ENCODE measurements at places on chromosomes 16 and 17. TPM values are rescaled to one million over a fixed set of nuclear protein-coding genes. Genes with fewer than 3 reads are reported as not detected.

MXRA7 gene
- total RNA-seq, result 53.7 TPM

GRCh38 chr17:50043290-50044148 is 12.4 kb upstream of the ITGA3 start:
- H3K27me3 ChIP-seq, result peaks cover 3% of the 10 kb centered on the region
- DNase-seq, result no peak
- H3K36me3 ChIP-seq, result no peaks in the 10 kb centered on the region
- H3K4me1 ChIP-seq, result peaks cover 12% of the 10 kb centered on the region
- H3K4me3 ChIP-seq, result no peak overlapping the region

CCDC200 gene
- not detected for total RNA-seq

DNA sequence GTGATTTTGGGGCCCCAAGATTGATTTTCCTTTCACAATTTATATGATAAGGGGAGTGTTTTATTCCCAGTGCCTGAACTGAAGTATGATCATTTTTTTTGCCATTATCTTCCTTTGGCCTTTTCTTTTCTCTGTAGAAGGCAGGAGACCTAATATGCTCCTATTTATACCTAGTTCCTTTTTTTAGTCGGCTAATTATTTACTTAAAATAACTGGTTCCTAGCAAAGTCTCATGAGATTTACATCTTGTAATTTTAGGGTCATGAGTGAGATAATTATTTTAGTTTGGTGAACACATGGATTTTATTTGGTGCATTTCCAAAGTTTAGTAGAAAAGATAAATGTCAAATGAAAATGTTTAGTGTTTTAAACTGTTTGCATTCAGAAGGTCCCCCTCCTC is 24.8 kb downstream of the SEC14L1 start:
- H3K27me3 ChIP-seq, result no peaks in the 10 kb centered on the region
- H3K4me3 ChIP-seq, result no peak overlapping the region
- no peak for DNase-seq
- H3K36me3 ChIP-seq, result peaks cover 27% of the 10 kb centered on the region
- H3K27ac ChIP-seq, result peak overlapping the region; percentile 73
- H3K4me1 ChIP-seq, result peaks cover 60% of the 10 kb centered on the region

PIK3R5 gene
- 5.9 TPM for total RNA-seq

GRCh38 chr16:5918567-5919130 is 821.1 kb upstream of the EEF2KMT start:
- H3K4me3 ChIP-seq, result no peak overlapping the region
- no peak for DNase-seq
- no peak overlapping the region for H3K27ac ChIP-seq
- H3K4me1 ChIP-seq, result no peaks in the 10 kb centered on the region

- H3K27ac ChIP-seq, result no peak overlapping the region
- H3K4me1 ChIP-seq, result peaks cover 8% of the 10 kb centered on the region
- no peak overlapping the region for H3K4me3 ChIP-seq
- no peaks in the 10 kb centered on the region for H3K27me3 ChIP-seq
These were observed 11.7 kb upstream of the ATP2C2 start for GRCh38 chr16:84356591-84357116.

MT4 gene
- not detected for total RNA-seq

CACNG3 gene
- not detected for total RNA-seq

GRCh38 chr16:561957-562938 is 2.1 kb downstream of the PRR35 start:
- DNase-seq, result no peak
- H3K4me3 ChIP-seq, result no peak overlapping the region
- H3K27ac ChIP-seq, result peak overlapping the region; percentile 9
- no peaks in the 10 kb centered on the region for H3K36me3 ChIP-seq

DNA sequence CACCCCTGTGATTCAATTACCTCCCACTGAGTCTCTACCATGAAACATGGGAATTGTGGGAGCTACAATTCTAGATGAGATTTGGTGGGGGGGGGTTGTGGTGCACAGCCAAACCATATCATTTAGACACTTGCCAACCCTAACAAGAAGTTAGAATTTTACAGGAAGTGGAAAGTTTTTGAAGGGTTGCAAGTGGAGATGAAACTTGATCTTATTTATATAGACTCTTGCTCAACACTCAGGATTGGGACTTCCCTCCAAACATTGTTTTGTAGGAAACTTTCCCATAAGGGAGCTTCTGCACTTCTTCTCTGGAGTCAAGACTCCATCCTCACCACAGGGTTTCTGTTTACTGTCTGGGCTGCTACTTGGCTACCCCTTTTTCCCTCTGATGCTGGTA is 266.7 kb upstream of the CDH11 start:
- no peaks in the 10 kb centered on the region for H3K27me3 ChIP-seq
- no peak overlapping the region for H3K4me3 ChIP-seq
- no peak overlapping the region for H3K27ac ChIP-seq
- DNase-seq, result no peak
- peaks cover 3% of the 10 kb centered on the region for H3K4me1 ChIP-seq

CHD9 gene
- 29.8 TPM for total RNA-seq

- no peak overlapping the region for H3K27ac ChIP-seq
- H3K4me1 ChIP-seq, result no peaks in the 10 kb centered on the region
- no peaks in the 10 kb centered on the region for H3K27me3 ChIP-seq
- H3K4me3 ChIP-seq, result no peak overlapping the region
- DNase-seq, result no peak
- H3K36me3 ChIP-seq, result peaks cover 38% of the 10 kb centered on the region
These were observed 47.5 kb downstream of the OR1D5 start for GRCh38 chr17:3015890-3016289.

PDILT gene
- not detected for total RNA-seq

DNA sequence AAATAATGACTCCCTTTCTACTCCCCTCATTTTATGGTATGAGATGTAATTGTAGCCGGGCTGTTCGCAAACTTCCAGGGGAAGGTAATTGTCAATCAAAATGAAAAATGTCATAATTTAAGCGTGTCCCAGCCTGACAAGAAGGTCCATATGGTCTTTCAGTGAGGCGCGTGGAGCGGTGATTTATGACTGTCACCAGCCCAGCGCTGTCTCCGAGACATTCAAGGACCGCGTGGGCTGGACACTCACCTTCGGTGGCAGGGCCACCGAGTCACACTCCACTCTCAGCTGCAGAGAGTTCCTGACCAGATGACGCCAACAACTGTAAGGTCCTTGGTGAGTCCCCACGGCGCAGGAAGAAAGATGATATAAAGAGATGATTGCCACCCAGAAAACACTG is 157.7 kb upstream of the TNRC6C start:
- no peaks in the 10 kb centered on the region for H3K36me3 ChIP-seq
- H3K4me1 ChIP-seq, result peaks cover 61% of the 10 kb centered on the region
- peaks cover 45% of the 10 kb centered on the region for H3K27me3 ChIP-seq
- no peak overlapping the region for H3K27ac ChIP-seq

- H3K4me1 ChIP-seq, result no peaks in the 10 kb centered on the region
- no peak overlapping the region for H3K4me3 ChIP-seq
- H3K27ac ChIP-seq, result no peak overlapping the region
- no peak for DNase-seq
These were observed 568 bp upstream of the CCDC154 start for GRCh38 chr16:1444730-1445517.

GRCh38 chr16:17408955-17409441 is 61.8 kb downstream of the XYLT1 start:
- H3K27ac ChIP-seq, result peak overlapping the region; percentile 82
- H3K27me3 ChIP-seq, result no peaks in the 10 kb centered on the region
- H3K4me3 ChIP-seq, result no peak overlapping the region

GRCh38 chr17:8710813-8711212 is 33.8 kb downstream of the CCDC42 start:
- H3K27ac ChIP-seq, result no peak overlapping the region
- H3K4me1 ChIP-seq, result no peaks in the 10 kb centered on the region
- H3K4me3 ChIP-seq, result no peak overlapping the region
- H3K36me3 ChIP-seq, result no peaks in the 10 kb centered on the region

- H3K36me3 ChIP-seq, result no peaks in the 10 kb centered on the region
- H3K27me3 ChIP-seq, result no peaks in the 10 kb centered on the region
- no peak overlapping the region for H3K4me3 ChIP-seq
These were observed 28.2 kb upstream of the ACSF3 start for GRCh38 chr16:89065458-89065822.

- peaks cover 15% of the 10 kb centered on the region for H3K4me1 ChIP-seq
- H3K27ac ChIP-seq, result no peak overlapping the region
- no peaks in the 10 kb centered on the region for H3K27me3 ChIP-seq
These were observed 2.6 kb downstream of the ERI2 start for GRCh38 chr16:20803561-20804214.

BCO1 gene
- total RNA-seq, result 0.23 TPM

- peaks cover 14% of the 10 kb centered on the region for H3K4me1 ChIP-seq
- peaks cover 22% of the 10 kb centered on the region for H3K27me3 ChIP-seq
- no peak for DNase-seq
These were observed 15.2 kb upstream of the BHLHA9 start for GRCh38 chr17:1255041-1255440.

MPO gene
- total RNA-seq, result not detected

DNA sequence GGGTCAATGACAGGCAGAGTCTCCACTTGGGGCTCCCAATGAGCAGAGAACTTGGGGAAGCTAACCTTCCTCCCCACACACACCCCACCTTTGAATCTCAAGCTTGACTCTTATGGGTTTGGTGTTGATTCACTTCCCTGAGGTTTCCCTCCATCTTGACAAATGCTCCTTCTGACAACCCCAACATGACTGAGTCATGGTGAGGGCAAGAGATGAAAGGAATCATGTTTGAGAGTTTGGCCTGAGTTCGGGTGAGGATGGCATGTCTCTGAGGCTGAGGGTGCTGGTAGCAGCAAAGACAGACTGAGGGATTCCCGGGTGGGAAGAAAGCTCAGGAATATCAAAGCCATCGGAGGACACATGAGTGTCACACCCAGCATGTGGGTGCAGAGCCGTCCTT is 18.7 kb downstream of the KRT9 start:
- peaks cover 12% of the 10 kb centered on the region for H3K4me1 ChIP-seq
- peaks cover 3% of the 10 kb centered on the region for H3K27me3 ChIP-seq
- H3K27ac ChIP-seq, result no peak overlapping the region
- no peak for DNase-seq
- no peak overlapping the region for H3K4me3 ChIP-seq

NOG gene
- 1.1 TPM for total RNA-seq

GRCh38 chr16:54867302-54867832 is 63.3 kb upstream of the IRX5 start:
- H3K27me3 ChIP-seq, result no peaks in the 10 kb centered on the region
- no peak overlapping the region for H3K4me3 ChIP-seq
- 0 out of 2 replicates have a peak, but pooled peaks cover 6% of the 10 kb centered on the region for H3K4me1 ChIP-seq

KRT20 gene
- total RNA-seq, result 0.21 TPM

GRCh38 chr16:9092978-9093344 is 1.5 kb downstream of the HAPSTR1 start:
- peaks cover 44% of the 10 kb centered on the region for H3K36me3 ChIP-seq
- peak overlapping the region; percentile 100 for H3K4me3 ChIP-seq
- no peaks in the 10 kb centered on the region for H3K27me3 ChIP-seq
- peak overlapping the region; percentile 98 for H3K27ac ChIP-seq
- peak; percentile 42 for DNase-seq
- H3K4me1 ChIP-seq, result peaks cover 42% of the 10 kb centered on the region

KCTD19 gene
- total RNA-seq, result 1.1 TPM

FLYWCH1 gene
- total RNA-seq, result 27.2 TPM

GRCh38 chr16:49547448-49547847 is 173.8 kb downstream of the C16orf78 start:
- DNase-seq, result no peak
- H3K27me3 ChIP-seq, result no peaks in the 10 kb centered on the region
- H3K27ac ChIP-seq, result no peak overlapping the region
- H3K4me3 ChIP-seq, result no peak overlapping the region
- peaks cover 61% of the 10 kb centered on the region for H3K4me1 ChIP-seq

NOMO2 gene
- 103 TPM for total RNA-seq

COPZ2 gene
- total RNA-seq, result not detected

CCL3 gene
- 0.44 TPM for total RNA-seq

DNA sequence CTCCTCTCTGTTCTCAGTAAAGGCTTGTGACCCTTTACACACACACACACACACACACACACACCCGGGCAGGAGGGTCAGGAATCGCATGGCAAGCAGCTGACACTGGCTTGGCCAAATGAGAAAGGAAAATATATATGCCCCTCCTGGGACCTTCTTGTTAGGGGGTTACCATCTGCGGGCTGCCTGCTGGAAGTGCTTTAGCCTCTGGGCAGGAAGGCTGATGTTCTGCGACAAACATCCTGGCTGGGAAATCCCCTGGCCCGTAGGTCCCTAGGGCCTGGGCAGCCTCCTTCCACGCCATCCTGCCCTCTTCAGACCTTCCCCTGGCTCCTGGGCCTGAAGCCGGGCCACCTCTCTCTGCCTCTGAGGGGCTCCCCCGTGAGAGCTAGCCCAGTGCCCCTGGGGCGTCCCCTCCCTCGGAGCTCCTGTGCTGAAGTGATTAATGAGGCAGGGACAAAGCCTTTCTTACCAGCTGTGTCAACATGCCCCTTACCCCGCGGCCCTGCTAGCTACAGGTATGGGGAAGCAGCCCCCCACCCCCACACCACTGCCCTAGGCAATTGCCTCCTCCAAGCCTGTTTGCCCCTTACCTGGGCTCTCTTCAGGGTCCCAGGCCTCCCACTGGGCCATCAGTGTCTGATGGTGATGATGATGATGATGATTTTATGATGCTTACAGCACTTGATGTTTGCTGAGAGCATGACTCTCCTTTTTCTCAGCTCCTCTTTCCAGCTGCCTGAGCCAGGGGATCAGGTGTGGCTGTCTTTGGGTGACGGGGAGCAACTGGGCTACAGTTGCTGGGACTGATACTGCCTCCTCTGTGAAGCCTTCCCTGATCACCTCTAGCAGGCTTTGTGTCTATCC is 32.8 kb upstream of the ETV4 start:
- DNase-seq, result peak; percentile 40
- no peaks in the 10 kb centered on the region for H3K36me3 ChIP-seq
- H3K4me3 ChIP-seq, result no peak overlapping the region
- H3K4me1 ChIP-seq, result peaks cover 32% of the 10 kb centered on the region
- H3K27ac ChIP-seq, result peak overlapping the region; percentile 44

DNA sequence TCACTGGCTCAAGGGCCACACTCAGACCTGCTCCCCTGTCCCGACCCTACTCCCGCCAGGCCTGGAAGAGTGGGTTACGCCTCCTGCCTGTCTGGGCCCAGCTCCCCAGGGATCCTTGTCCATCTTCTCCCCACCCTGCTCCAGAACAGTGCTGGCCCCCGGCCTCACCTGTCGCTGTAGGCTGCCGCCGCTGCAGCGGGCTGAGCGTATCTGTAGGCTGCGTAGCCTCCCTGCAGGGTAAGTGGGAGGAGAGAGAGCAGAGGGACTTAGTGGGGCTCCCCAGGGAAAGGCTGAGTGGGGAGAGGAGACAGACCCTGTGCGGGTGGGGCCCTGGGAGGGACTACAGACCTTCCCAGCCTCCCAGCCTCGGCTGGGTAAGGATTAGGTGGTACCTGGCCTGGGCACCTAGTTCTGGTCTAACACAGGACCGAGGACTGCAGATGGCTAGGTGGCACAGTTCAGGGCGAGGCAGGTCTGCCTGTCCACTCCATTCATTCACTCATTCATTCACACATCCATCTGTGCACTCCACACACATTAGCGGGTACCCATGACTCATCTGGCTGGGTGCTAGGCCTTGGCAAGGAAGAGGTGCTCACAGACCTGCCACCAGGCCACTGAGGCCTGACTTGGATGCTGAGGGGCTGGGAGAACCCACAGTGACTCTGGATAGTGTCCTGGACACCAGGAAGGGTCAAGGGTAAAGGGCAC is 20.9 kb downstream of the ENGASE start:
- no peaks in the 10 kb centered on the region for H3K36me3 ChIP-seq
- peak overlapping the region; percentile 34 for H3K4me3 ChIP-seq
- no peak for DNase-seq
- no peaks in the 10 kb centered on the region for H3K27me3 ChIP-seq

- no peaks in the 10 kb centered on the region for H3K36me3 ChIP-seq
- H3K4me1 ChIP-seq, result 0 out of 2 replicates have a peak, but pooled peaks cover 4% of the 10 kb centered on the region
- no peak overlapping the region for H3K27ac ChIP-seq
- no peak for DNase-seq
These were observed 11.9 kb downstream of the QRICH2 start for GRCh38 chr17:76296186-76296585.

CDK5R1 gene
- total RNA-seq, result 9.2 TPM
